COR-L47 (cell line): ENCODE measurements at places on chromosomes 5 and 9.

DNA sequence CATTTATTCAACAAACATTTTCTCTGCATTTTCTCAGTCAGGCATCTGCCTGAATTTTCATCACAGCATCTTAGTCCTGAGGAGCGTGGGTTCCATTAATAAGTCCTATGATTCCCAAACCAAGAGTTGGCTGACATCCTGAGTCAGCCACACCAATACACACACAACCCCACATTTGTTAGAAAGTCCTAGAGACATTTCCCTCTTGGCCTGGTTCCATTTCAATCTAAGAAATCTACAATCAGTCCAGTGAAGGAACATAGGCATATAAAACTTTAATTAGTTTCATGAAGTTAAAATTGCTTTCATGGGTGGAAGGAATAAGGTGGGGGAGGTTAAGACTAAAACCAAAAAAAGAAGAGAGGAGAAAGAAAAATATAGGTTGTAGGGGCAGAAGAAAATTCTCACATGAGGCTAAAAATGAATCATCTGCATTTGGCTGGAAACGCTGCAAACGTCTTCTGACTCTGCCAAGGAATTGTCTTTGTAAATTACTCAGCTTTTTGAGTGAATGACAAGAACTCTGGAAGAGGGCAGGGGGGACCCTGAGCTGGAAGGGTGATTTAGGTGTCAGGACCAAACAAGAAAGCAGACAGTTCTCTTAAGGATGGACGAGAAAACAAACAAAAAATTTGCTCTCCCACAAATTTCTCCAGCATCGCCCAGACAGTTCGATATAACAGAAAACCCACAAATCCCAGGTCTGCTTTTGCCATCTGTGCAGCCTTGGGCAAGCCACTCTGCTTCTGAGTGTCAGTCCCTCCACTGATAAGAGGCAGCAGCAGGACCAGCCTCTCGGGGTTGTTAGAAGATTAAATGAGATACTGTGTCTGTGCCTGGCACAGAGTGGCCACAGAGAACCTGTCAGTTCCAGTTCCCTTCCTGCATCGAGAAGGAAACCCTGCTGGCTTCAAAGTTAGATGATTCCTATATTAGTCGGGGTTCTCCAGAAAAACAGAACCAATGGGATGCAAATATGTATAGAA lies 289.7 kb downstream of the CDK5RAP2 start:
- DNase-seq: no peak

GRCh38 chr9:26426551-26427131 lies 466.0 kb downstream of the CAAP1 start:
- DNase-seq: no peak

GRCh38 chr9:1455766-1456165 lies 405.6 kb downstream of the DMRT2 start:
- no peak for DNase-seq

GRCh38 chr9:104107799-104108198 lies 13.7 kb downstream of the SMC2 start:
- DNase-seq: no peak

GRCh38 chr9:135456436-135457104 lies 23.0 kb upstream of the PPP1R26 start:
- DNase-seq: no peak

- DNase-seq: no peak
Observed at GRCh38 chr9:99249619-99250018, 27.5 kb downstream of the SEC61B start.

DNA sequence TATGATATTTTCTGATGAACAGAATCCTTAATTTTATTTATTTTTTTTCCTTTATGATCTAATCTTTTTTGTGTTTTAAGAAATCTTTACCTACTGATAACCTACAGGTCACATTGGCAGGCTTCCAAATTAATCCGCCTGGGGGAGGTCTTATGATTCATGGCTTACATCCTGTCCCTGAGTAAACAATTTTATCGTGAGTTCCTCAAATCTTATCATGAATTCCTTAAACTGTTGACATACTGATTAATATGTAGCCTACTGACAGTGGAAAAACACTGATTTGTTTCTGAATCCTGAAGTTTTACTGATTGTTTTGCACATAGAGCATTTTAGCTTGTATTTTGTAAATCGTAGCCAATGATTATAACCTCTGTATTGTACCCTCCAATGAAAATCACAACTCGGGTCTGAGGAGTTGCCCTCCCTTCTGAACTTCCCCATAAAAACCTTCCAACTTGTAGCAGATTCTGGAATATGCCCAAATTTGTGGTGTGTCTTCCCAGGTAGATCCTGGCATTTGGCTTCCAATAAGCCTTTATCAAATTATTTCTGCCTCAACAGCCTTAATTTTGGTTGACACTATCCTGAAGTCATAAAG lies 105.6 kb downstream of the VCAN start:
- DNase-seq: no peak

DNA sequence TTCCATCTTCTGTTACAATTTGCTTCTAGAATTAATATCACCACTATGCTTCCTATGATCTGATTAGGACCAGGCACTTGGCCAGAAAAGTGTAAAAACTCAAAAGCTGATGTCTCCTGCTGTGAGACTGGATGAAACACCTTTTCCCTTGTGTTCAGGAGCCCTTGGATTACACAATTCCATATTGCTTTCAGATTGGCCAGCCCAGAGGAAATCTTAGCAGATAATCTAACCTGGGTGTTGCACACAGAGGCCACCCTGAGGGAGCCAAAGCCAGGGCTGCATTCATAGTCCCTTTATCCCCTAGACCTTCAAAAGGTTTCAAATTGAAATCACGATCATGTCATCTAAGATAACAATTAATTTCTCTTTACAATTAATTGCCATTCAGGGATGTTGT lies 94.1 kb upstream of the SELENOP start:
- no peak for DNase-seq

- no peak for DNase-seq
Observed at GRCh38 chr9:16496908-16497307, 373.6 kb downstream of the BNC2 start.
